ENCODE measurements at places on chromosomes 4 and X.

GRCh38 chr4:169540774-169541173, 71.6 kb downstream of the NEK1 start:
- DNase-seq: no peak

DNA sequence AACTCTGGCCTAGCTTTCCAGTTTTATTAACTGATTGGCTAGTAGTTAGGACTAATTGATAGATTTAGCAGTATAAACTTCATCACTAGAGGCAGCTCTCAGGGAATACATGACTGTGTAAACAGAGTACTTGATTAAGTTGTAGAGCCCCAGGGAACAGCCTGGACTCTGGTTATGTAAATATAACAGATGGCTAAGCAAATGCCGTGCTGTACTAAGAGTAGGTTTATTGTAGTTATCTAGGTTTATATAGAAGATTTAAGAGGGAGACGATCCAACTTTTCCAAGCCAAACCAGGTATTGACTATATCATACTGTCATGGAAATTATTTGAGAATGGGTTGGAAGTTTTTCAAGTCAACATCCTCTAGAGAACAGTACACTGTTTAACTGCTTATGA, 463.4 kb upstream of the GRID2 start:
- DNase-seq: no peak

DNA sequence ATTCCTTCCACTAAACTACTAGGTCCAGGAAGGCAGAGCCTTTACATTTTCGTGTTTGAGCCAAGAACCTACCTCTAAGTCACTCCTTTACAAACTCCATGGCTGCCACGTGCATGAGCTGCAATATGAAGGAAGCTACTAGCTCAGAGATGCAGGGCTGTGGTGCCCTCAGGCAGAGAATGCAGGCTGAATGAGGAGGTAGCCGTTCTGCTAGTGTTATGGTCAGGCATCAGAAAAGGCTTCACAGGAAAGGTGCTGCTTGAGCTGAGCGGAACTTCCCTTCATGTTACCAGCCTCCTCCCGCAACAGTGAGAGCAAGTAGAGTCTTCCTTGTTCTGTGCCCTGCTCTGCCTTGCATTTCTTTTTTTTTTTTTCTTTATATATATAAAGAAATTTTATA, 148.3 kb upstream of the PACRGL start:
- DNase-seq: no peak

- no peak for DNase-seq
These were observed 16.3 kb downstream of the CD38 start for GRCh38 chr4:15794426-15794825.

DNA sequence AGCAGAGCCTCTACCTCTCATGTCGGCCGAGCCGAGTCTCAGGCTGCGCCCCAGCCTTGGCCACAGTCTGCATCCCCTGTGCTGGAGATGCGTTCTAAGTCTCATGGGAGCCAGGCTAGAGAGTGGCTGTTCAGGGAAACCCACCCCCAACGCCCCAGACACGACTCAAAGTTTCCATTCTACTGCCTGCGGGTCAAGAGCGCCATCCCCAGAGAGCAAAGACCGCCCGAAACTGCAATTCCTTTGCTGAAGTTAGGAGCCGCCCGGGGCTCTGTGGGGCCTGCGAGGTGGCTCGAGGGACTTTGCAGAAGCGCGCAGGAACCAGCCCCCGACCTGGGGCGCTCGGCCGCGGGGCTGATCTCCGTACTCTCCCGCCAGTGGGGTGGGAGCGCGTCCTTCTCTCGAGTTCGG, 10.0 kb upstream of the ELF4 start:
- no peak for DNase-seq

GRCh38 chr4:131052646-131053045, 1956.7 kb downstream of the C4orf33 start:
- DNase-seq: no peak

DNA sequence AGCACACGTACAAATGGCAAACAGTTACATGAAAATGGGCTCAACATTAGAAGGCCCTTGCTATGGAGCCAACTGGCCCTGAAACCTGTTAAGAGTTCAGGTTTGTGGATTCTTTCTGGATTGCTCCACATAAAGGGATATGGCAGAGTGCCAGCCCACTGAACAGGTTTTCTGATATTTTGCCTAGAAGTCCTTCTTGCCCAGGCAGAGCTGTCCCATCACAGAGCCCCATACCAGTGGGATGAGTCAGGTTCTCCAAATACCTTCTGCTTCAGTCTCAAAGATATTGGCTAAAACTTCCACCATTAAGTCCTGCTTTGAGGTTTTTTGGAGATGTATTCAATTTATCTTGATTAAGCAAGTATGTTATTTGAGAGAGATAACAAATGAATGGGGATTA, 146.8 kb upstream of the IL1RAPL2 start:
- DNase-seq: no peak

- DNase-seq: no peak
These were observed 270.3 kb upstream of the GRIA3 start for GRCh38 chrX:122913764-122914163.
